ENCODE measurements at places on chromosomes 5 and 9.

DNA sequence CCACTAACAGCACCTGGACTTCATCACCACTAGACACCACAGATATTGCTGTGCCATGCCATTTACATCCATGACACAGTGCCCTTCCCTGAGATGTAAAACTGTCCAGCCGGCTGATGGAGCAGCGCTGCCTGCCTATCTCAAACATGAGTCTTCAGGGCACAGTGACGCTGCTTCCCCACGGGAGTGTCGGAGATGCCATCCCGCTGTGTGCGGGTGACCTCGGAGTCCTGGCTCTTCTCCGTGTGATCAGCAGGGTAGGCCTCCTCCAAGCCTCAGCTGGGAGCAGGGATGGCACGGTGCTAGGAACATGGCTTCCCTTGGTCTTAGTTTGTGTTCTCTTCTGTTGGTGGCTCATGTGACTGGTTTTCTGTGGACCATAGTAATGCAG, 130.3 kb upstream of the FAM120A start:
- no peak for DNase-seq

GRCh38 chr5:26031481-26031880, 1006.9 kb downstream of the CDH9 start:
- no peak for DNase-seq

- DNase-seq, result no peak
Measured at GRCh38 chr5:149002053-149002452, 60.8 kb downstream of the SH3TC2 start.

GRCh38 chr9:108664309-108665255, 191.2 kb downstream of the ACTL7B start:
- DNase-seq, result no peak

GRCh38 chr9:99358668-99359067, 136.6 kb downstream of the SEC61B start:
- DNase-seq, result no peak

GRCh38 chr9:114908104-114908622, 22.2 kb downstream of the TNFSF8 start:
- no peak for DNase-seq

- no peak for DNase-seq
Measured at GRCh38 chr5:167710444-167711073, 580.9 kb upstream of the WWC1 start.

Data from stimulated activated CD4-positive, alpha-beta T cell treated with anti-CD3 and anti-CD28 coated beads, Interleukin-1b, Interleukin-23, amount 100 ng/mL, for 1 hour (primary cell).